ENCODE measurements at places on chromosomes 2 and 18.

DNA sequence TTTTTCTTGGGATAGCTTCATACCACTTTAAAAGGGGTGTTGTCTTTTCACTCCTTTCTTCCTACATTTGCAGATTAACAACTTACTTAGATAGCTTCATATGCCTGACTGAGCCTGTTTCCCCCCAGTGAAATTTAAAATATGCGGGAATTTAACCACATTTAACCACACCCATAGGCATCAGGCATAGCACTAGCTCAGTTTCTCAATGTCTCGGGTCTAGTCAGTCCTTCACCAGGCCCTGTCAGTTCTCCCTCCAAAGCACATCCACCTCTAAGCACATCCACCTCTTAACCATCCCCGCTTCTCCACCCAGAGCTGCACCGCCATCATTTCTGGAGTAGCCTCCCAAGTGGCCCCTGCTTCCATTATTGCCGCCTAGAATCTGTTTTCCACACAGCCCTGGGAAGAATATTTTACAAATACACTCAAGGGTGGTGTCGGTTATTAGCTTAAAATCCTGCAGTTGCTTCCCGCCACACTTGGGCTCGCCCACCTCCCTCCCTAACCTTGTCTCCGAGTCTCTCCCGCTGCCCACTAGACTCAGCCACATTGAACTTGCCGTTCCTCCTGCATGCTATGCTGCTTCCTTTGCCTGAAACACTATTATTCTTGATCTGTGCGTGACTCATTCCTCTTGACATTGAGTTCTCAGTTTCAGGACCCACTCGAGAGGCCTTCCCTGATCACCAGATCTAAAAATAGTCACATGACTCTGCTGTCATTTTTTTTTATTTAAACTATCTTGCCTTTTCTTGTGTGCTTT is 68.3 kb downstream of the SPTBN1 start:
- DNase-seq, result no peak

- DNase-seq, result no peak
These were observed 158.2 kb downstream of the L3MBTL4 start for GRCh38 chr18:6256521-6256920.

DNA sequence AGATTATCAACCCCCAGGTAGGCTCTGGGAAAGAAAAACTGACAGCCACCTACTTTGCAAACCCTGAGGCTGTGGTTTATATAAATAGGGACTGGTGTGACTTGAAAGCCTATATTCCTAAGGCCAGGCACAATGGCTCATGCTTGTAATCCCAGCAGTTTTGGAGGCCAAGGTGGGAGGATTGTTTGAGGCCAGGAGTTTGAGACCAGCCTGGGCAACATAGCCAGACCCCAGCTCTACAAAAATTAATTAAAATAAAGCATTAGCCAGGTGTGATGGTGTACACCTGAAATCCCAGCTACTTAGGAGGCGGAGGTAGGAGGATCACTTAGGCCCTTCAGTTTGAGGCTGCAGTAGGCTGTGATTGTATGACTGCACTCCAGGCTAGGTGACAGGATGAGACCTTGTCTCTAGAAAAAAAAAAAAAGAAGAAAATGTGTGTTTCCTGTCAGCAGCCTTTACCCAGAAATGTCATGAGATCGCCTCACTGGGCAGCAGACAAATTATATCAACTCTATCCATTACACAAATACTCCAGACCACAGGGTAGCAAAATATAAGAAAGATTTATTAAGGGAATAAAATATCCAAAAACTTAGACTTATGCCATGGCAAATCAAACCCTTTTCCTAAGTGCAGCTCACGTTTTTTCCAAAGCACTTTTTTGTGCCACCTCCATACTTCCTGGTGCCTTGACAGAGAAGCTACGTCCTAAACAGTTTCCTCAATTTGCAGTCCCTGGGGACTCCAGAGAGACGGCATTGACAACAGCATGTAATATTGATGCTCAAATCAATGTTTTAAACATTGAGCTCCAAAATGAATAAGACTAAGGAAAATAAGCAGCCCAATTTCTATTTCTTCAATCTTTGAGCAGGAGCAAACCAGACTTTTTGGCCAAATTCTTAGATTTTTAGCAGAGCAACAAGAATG is 190.8 kb upstream of the NDUFV2 start:
- DNase-seq, result no peak

DNA sequence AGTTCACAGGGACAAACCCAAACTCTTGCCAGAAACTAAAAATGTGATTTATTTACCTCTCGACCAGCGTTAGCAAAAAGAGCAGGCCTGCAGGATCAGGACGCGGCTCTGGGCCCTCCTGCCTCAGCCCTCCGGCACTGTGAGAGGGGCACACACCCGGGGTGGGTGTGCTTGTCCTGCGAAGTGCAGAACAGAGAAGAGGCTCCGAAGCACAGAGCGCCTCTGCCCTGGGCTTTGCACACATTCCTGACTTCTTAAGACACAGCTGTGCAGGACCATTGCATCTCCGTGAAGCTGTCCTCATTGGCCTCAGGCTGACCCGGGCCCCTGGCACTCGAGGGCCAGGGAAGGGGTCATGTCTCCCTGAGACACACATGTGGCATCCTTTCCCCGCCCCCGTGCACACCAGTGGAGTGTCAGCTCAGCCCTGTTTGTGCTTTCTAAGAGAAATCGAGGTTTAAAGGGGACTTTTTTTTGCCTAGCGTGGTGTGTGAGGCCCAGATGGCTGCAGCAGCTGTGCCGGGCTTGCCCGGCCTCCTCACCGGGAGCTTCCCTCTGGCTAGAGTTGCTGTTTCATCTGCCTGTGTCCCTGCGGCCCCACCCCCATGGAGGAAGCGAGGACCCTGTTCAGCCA is 9.9 kb upstream of the NFATC1 start:
- DNase-seq, result no peak

GRCh38 chr2:168613551-168613950 is 157.5 kb downstream of the CERS6 start:
- DNase-seq, result no peak

GRCh38 chr2:135650721-135651120 is 90.9 kb upstream of the UBXN4 start:
- no peak for DNase-seq

GRCh38 chr18:9106094-9106493 is 3.6 kb downstream of the NDUFV2 start:
- DNase-seq, result no peak

GRCh38 chr2:100520224-100520623 is 42.6 kb upstream of the PDCL3 start:
- no peak for DNase-seq

DNA sequence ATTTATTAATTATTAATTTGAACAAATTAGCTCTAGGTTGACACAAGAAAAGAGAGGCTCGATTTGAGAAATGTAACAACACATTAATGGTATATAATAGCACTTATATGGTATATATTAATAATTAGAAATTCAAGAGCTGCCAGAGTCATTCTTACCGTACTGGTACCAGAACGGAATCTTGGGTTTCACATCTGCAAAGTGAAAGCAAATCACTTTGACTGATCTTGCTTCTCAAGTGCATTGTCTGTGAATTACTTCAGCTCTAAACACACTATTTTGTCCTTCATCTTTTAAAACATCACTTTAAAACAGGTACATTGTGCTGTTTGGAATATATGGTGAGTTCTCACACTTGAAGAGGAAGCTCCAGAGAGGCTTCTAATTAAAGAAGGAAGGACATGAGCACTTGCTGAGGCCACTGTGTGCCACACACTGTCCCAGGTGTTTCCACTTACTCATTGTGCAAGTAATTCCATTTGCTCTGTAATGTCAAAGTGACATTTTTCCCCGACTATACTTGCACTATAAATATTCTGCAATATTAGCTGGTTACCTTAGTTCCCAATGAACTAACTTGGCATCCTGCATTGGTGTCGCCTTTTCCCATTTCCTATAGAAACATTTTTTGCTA is 85.8 kb downstream of the PLA2R1 start:
- DNase-seq, result no peak

- DNase-seq, result peak; percentile 63
These were observed 36.4 kb downstream of the FOXI3 start for GRCh38 chr2:88416016-88416663.

- no peak for DNase-seq
These were observed 303.4 kb downstream of the ALK start for GRCh38 chr2:29618024-29618423.

GRCh38 chr2:112765251-112765650 is 842 bp upstream of the CKAP2L start:
- no peak for DNase-seq

DNA sequence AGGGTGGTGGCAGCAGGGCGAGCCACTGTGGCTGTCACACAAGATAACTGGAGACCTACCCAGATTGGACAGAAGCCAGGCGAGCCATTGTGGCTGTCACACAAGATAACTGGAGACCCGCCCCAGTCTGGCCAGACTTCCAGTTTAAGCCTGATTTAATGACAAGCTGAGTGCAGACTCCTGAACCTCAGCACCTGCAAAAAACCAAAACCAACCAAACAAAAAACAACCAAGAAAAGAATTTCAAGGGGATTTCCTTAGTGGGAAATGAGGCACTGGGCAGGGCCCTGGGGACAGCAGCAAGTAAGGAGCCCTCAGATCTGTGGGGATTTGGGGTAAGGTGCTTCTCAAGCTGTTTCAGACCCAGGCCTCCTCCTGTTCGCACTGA is 95.2 kb upstream of the BOD1L2 start:
- no peak for DNase-seq

GRCh38 chr18:9101730-9102507 is 580 bp upstream of the NDUFV2 start:
- no peak for DNase-seq

GRCh38 chr2:134402410-134402809 is 148.5 kb downstream of the MGAT5 start:
- no peak for DNase-seq

- DNase-seq, result no peak
These were observed 381.4 kb downstream of the CCDC85A start for GRCh38 chr2:56565143-56565542.

DNA sequence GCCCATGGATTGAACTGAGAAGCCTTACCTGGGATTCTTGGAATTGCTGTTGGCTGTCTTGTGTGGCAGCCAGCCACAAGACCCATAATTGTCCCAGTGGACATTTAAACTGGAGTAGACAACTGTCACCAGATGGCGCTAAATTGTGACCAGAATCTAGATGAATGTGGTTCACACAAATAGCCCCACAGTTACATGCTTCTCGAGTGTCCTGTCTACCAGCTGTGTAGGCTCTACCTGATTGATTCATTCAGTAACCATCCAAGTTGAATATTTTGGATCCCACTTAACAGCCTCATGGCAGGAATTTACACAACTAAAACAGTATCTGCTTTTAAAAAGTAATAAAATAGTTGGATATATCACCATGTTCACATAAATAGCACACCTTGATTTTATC is 73.2 kb downstream of the MAP4K4 start:
- DNase-seq, result no peak

DNA sequence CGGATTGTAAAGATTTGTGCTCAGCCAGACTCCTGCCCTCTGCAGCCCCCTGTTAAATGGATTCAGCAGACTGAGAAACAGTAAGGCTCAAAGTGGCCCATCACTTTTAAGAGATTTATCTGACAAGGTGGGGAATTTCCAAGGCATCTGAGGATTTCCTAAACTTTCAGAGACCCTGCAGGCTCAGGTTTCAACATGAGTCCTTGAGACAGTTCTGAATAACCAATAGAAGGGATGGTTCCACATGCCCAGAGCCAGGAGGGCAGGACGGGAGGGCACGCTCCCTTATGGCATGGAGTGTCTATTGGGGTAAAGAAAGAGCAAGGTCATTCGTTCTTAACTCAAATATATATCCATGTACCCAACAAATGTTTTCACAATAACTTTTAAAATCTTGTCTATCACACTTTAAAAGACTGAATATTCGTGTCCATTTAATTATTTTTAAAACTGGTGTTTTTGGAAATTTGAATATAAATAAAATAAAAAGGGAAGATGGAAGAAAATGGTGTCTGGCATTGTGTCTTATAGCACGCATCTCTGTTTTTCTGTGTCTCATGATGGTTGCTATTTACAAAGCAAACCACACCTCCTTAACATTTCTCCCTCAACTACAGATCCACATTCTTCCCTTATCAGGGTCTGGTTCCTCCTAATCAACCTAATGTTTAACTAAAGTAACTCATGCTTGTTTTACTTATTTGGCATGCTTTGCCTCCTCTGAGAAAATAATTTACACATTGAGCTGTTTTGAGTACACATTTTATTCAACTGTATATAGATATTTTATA is 56.0 kb upstream of the DSG1 start:
- no peak for DNase-seq

- no peak for DNase-seq
These were observed 9.7 kb downstream of the PDCD1 start for GRCh38 chr2:241848761-241849615.

- no peak for DNase-seq
These were observed 32.1 kb upstream of the NCKAP5 start for GRCh38 chr2:133600266-133600928.

- DNase-seq, result no peak
These were observed 115.6 kb upstream of the TMEM200C start for GRCh38 chr18:6010921-6011320.

GRCh38 chr2:161592713-161593112 is 31.5 kb upstream of the SLC4A10 start:
- no peak for DNase-seq

GRCh38 chr2:235286622-235287374 is 207.0 kb upstream of the AGAP1 start:
- no peak for DNase-seq

DNA sequence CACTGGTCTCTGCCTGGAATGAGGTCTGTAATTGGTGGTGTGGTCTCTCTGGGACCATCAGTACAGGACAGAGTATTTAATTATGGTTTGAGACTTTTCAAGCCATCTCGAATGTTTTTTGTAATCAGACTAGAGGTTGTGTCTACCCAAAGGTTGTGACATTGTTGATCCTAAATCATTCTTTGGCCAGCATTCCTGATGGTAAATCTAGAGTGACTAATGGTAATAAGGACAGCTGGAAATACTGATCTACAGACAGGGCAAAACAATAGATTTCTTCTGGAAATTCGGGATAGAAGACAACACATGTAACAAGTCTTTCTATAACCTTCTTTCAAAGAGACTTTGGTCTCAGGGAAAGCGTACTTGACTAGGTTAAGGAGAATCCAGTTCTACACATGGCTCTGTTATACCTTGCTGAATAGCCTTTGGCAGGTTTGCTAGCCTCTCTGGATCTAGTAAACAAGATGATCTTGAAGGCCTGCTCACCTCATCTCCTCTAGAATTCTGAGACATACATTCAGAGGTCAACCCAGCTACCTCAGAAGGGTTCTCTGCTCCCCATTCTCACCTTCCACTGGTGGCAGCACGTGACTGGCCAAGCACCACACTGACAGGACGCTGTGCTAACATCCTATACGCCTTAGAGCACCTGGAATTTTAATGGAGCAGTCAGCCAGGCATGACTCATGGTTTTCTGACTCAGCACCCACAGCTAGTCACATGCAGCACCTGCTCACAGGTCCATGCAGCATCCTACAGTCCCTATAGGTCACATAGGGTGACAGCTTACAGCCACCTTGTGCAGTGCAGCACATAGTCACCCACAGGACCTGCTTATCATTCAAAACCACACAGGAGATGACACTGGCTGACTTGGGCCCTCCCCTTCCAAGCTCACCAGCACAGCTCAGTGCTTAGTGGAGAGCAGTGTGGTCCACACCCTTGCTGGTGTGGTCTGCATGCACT is 12.2 kb downstream of the PLB1 start:
- DNase-seq, result no peak
